ENCODE measurements at places on chromosomes 3 and 15.

GRCh38 chr3:155131104-155131503, 51.0 kb downstream of the MME start:
- DNase-seq: no peak

GRCh38 chr3:40264451-40264850, 45.1 kb upstream of the EIF1B start:
- DNase-seq: no peak

GRCh38 chr15:70708839-70709238, 54.5 kb downstream of the UACA start:
- DNase-seq: no peak

- no peak for DNase-seq
Observed at GRCh38 chr3:38158472-38158871, 6.9 kb upstream of the OXSR1 start.

DNA sequence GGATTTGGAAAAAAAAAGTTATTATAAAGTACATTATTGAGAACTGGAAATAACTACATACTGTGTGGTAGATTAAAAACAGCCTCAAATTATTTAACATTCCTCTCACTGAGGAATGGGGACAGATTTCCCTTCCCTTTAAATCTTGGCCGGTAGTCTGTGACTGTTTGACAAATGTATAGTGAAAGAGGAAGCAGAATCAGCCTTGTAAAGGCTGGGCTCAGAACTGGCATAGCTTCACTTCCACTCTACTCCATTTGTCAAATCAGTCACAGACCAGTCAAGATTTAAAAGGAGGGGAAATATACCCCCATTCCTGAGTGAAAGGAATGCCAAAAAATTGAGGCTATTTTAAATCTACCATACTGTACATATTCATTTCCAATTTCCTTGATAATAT, 18.2 kb upstream of the B4GALT4 start:
- no peak for DNase-seq

Data from stimulated activated CD4-positive, alpha-beta T cell treated with anti-CD3 and anti-CD28 coated beads, Interleukin-1b, Interleukin-23, amount 100 ng/mL, for 1 hour (primary cell).